ENCODE measurements at places on chromosomes 16 and 17.
A peak's percentile ranks its signal among the peaks of the same experiment; 100 is the strongest.

DNA sequence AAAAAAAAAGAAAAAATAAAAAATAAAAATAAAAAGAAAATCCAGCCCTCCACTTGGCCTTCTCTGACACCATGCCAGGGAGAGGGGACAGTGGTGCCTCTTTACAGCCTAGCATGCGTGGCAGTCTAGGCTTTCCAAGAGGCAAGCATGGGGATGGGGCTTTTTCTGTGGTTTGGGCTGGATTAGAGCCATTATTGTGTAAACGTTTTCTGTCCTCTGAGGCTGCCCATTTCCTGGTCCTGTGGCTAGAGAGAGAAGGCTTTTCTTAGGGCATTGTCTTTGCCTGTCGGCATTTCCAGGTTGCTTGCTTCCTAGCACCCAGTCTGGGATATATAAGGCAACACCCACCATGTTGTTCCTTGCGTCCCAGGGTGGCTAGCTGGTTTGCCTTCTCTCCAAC lies 2.7 kb upstream of the DHRS7B start:
- no peak for DNase-seq

DNA sequence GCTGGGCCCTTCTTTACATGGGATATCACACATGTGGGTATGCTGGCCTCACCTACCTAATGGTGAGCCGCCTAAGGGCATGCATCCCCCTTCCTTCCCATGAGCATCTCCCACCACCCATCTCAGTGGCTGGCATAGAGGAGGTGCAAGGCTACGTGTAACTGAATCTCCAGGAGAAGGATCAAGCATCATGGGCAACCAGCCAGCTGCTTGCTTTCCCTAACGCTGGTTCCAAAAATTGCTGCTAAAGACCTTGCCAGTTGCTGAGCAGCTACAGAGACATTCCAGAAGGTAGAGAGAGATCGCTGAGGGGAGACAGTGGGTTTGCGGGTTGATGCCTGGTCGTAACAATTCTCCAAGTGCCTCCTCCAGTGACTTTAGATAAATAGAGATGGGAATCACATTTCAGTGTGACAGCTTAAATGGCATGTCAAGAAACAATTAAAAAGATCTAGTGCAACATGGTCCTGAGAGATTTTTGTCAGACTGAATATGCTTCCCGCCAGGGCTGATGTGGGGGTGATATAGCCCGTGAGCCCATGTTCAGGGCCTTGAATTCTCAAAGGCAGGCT lies 378.4 kb upstream of the CDH5 start:
- DNase-seq: no peak

GRCh38 chr16:24745791-24746190 lies 16.3 kb downstream of the TNRC6A start:
- DNase-seq: no peak

GRCh38 chr17:82241926-82242697 lies 13.3 kb downstream of the SLC16A3 start:
- no peak for DNase-seq

DNA sequence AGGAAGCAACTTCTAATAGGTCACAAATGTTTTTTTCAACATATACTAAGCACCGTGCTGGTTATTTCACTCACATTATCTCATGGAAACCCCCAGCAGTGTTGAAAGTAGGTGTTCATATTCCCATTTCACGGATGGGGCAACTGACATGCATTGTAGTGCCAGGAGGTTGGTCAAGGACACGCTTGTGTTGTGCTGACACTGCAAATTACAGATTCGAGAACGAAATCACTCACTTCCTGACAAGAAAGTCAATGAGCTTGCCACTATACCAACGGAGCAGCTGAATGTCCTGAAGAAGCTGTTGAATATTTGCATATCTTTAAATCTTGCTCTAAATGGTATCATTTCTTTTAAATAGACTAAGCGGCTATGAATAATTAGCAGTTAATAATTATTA lies 378.0 kb upstream of the C16orf82 start:
- DNase-seq: no peak

DNA sequence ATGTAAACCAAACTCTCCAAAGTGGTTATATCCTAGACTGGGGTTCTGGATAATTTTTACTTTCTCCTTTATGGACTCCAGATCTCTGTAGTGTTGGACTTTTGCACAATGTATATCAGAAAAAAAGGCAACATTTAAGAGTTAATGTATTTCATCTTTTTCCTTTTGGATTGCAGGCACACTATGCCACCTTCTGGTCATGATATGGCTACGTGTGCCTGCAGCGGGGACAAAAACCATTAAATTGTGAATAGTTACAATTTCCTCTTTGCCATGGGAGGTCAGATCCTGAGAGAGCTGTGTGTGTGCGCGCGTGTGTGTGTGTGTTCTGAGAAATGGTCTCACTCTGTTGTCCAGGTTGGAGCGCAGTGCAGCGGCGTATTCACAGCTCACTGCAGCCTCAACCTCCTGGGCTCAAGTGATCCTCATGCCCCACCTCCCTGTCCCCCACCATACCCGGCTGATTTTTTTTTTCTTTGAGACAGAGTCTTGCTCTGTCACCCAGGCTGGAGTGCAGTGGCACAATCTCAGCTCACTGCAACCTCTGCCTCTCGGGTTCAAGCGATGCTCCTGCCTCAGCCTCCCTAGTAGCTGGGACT lies 4.3 kb upstream of the SGF29 start:
- no peak for DNase-seq

GRCh38 chr17:46771561-46772474 lies 46.7 kb downstream of the WNT3 start:
- no peak for DNase-seq

DNA sequence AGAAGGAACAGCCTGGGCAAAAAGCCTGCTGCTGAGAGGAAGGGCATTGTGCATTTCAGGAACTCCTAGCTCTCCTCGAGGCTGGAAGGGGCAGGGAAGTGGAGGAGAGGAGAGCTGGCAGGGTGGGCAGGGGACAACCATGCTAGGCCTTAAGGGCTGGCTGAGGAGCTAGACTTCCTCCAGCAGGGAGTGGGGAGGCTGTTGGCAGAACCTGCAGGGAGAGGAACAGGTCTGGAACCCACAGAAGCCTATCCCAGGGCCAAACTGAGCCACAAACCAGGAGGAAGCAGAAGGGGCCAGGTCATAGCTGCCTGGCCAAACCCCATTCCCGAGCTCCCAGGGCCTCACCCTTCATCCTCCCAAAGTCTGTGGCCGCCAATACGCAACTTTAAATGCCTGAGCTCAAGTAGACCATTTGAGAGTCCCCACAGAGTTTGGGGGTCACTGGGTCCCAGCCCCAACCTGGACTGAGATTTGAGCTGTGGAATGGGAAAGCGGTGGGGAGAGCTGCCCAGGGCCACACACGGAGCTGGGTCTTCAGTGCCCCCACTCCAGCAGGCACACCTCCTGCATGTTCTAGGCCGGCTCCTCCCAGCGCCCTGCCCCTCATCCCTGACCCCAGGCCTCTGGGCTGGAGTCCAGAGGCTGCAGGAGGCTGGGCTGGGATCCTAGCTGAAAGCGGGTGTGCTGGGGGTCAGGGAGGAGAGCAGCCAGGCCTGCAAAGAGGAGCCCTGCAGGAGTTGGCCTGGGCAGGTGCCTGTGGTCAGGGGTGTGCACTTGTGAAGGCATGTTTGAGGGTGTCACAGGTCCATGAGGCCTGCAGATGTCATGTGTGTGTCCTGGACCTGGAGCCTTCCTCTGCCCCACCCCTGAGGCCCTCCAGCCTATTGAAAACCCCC lies 4.5 kb downstream of the CDH5 start:
- no peak for DNase-seq

GRCh38 chr17:39753514-39754160 lies 15.9 kb downstream of the GRB7 start:
- DNase-seq: peak; percentile 63

GRCh38 chr17:35890774-35891155 lies 10.6 kb upstream of the CCL5 start:
- DNase-seq: no peak

GRCh38 chr17:1559047-1560043 lies 3.2 kb downstream of the PITPNA start:
- DNase-seq: no peak

- DNase-seq: no peak
Measured at GRCh38 chr17:44167181-44167861, 3.2 kb upstream of the ASB16 start.

DNA sequence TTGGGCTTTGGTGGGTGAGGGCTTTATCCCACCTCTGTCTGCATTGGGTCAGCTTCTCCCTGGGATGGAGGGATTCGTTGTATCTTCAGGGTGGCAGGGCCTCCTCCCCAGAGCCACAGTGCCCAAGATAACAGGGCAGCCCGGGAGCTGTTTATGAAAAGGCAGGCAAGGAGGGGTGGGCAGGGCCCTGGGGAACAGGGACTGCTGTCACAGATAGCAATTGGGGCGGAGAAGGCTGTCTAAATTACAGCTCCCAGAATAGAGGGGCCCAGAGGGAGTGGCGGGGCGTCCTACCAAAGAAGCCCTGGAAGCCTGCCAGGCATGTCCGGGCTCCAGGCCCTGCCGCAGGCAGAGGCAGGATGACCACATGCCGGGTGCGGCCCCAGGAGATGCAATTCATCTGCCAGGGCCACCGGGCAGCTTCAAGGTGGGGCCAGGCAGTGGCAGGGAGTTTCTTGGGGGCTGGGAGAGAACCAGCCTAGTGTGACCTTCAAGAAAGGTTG lies 18.8 kb upstream of the PHOSPHO1 start:
- no peak for DNase-seq

DNA sequence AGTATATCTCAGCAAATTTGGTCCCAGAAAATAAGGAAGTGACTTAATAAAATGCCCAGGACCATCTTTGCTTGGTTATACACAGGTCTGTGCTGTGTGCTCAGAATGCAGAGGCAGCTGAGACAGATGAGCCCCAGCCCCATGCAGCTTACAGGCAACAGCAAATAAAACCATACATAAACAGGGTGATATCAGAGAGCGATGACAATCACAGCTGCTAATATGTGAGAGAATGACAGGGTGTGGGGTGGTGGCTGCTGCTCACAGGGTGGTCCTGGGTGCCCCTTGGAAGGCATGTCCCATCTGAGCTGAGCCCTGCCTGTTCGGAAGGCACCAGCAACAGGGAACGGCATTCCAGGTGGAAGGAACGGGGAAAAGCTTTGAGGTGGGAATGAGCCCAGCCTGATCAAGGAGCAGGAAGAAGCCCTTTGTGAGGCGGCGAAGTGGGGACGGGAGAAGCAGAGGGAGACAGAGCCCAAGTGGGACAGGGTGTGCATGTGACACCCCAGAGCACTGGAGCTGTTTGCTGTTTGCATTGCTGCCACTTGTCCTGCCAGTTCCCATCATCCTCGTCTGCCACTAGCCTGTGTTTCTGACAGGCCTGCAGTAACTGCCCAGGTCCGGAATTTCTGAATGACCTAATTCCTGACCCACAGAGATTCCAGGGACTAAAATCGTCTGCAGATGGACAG lies 150.5 kb downstream of the KATNIP start:
- DNase-seq: no peak

- DNase-seq: no peak
Measured at GRCh38 chr16:28846933-28847273, 755 bp upstream of the TUFM start.

GRCh38 chr17:51601622-51602261 lies 341.4 kb downstream of the UTP18 start:
- no peak for DNase-seq

GRCh38 chr17:59353936-59354755 lies 22.7 kb downstream of the YPEL2 start:
- no peak for DNase-seq

Measured in thymus (tissue), 14 donors.